ENCODE measurements at places on chromosomes 13 and 19.

DNA sequence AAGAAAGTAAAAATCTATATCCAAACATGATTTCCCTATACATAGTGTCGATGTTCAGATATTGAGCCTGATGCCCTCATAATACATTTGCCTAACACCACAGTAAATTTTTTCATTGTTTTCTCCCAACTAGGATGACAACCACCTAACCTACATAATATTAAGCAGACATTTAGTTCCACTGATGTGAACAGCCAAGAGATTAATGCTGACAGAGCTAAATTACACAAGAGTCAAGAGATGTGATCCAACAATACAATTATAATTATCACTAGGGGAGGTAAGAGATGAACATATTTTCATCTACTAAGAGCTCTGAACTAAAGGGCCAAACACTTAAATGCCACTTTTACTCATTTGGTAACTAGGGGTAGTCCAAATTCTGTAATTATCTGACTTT lies 145.9 kb downstream of the DACH1 start:
- DNase-seq, result no peak

DNA sequence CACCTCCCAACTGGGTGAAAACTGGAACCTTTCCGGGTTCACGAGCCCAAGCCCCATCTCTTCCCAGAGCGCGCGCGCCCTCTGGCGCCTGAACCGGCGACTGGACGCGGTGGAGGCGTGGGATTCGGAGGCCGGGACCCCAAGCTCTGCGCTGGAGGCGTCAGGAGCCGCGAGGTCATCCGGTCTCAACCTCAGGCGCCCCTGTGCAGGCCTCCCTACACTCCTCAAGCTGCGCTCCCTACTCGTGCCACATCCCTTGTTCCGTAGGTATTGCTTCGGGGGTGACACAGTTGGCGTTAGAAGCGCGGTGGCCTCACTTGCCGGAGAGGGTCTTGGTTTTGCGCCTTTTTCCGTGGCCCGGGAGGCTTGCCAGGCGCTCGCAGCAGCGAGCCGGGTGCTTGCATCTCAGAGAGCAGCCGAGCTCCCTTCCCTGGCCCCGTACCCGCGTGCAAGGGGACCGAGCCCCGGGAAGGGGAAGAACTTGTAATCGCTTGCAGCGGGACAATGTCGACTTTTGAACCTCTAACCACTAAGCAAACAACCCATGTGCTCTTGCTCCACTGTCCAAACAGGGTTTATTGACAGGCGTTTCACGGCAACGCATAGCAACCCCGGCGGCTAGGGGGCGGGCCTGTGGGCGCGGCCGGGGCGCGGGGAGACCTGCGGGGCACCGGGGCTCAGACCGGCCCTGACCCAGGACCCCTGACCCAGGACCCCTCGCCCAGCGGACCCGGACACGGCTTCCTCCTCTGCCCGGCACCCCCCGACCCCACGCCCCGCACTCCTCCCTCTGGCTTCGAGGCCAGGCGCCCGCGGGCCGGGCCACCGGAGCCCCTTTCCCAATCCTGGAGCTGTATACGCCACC lies 8.5 kb downstream of the CDX2 start:
- DNase-seq, result no peak

DNA sequence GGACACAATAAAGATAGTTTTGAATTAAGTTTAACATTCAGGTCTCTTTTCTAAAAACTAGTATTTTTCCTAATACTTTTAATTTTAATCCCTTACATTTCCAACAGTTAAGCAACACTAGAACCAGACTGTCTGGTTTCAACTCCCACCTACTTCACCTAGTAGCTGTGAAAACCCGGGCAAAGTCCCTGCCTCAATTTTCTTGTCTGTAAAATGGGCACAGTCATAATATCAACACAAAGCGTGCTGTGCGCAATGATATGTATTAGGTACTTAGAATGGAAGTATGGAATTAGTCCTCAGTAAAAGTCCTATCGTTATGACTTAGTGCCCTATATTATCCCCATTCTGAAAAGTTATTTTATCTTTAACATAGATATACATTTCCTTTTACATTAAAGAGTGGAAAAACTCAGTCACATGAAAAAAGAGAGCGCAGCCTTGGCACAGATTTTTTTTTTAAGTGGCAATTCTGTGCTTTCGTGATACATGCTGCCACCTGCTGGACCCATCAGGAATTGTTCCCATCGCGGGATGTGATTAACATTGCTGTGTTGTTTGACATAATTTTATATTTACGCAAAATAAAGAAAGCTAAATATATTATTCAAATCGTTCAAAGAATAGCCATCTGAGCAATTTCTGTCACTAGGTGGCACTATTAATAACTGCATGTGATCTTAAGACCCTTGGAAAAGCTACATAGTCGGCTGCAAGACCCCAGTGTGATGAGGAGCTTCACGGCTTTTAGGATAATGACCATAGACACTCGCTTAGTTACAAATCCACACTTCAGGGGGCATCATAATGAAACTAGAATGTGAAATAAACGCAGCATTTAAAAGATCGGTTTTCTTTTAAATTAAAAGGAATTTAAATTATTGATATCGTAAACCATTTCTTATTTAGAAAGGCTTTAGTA lies 59.9 kb downstream of the LIG4 start:
- DNase-seq, result peak; percentile 64

GRCh38 chr13:105502193-105502592 lies 1033.3 kb downstream of the EFNB2 start:
- DNase-seq, result no peak

GRCh38 chr13:94020426-94020825 lies 459.1 kb downstream of the DCT start:
- no peak for DNase-seq

Measured in CD4-positive, alpha-beta memory T cell (primary cell).